ENCODE measurements at places on chromosomes 4 and X. TPM values are rescaled to one million over a fixed set of nuclear protein-coding genes. Genes with fewer than 3 reads are reported as not detected.

GRCh38 chr4:186587416-186588018 is 32.1 kb upstream of the MTNR1A start:
- no peak for DNase-seq

DNA sequence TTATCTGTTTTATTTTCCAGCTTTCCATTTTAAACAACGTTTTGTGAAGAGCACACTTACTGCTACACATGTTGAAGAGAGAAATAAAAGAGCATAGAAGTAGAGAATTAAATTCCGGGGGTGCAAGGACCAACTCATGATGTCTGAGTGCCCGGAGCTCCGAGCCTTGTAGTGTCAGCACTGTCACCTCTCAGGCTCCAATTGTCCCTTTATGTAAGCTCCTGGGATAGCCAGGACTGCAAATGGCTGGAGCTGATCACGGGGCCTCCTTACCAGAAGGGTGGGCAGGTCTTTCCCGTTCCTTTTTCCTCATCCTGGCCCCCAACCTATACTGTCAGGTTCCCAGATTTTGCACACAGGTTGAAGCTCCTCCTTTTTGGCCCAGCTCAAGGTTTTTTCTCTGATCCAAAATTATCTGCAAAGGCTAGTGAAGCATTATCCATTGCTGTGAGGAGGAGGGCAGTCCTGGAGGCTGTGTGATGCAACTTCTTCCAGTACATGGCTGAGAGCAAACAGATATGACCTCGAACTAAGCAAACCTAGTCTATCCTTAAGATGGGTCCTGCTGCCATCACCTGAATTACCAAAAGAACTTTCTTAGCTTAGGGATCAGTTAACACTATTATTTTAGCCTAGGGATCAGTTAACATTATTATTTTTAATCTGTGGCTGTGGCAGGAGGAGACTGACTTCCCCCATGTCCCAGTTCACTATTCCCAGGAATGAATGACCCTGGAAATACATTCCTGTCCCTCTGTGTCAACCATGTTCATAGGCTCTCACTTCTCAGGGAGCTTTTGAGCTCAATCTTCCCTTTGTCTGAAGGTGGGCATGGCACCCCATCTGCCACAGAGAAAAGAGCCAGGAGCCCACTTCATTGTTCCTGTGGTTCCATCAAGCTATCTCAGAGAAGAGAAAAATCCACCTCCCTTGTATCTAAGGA is at the start of gene FGG:
Gene FGG, minus strand, starts transcription at position 185 of the 943 bp plus-strand sequence. Its CDS starts 47 bp downstream, at position 138.
- no peak for DNase-seq

DNA sequence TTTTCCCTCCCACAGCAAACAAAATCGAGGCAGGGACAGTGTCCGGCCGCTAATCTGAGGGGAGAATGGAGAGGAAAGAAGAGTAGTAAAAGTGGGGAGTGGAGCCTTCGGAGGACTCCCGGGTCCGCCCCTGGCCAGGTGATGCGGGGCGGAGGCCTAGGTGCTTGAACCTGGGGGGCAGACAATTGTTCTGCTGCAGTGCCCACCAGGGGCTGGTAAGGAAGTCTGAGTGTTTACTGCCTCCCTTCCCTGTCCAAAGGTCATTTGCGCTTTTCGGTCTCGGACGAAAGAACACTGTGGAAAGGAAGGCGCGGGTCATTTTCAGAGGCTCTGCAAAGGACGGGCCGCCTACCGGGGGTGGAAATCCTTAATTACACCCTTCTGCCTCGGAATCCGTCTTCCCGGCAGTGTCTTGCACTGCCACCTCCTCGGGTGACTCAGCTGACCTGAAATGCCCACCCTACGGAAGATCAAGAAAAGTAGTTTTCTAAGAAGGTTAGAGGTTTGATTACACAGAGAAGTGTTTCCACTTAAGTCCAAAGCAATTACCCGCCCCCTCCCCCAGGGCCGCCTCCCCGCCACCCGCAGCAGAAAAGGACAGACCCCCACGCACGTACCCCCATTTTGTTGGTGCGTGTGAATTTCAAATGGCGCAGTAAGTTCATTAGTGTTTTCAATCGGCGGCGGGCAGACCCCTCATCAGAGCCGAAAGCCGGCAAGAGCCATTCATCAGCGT is 99.9 kb upstream of the TENM3 start:
- no peak for DNase-seq

CDX4 gene
- not detected for total RNA-seq

ADAM29 gene
- total RNA-seq = not detected

GRIA3 gene
- total RNA-seq = not detected
